ENCODE measurements at places on chromosomes 1 and 21.

DNA sequence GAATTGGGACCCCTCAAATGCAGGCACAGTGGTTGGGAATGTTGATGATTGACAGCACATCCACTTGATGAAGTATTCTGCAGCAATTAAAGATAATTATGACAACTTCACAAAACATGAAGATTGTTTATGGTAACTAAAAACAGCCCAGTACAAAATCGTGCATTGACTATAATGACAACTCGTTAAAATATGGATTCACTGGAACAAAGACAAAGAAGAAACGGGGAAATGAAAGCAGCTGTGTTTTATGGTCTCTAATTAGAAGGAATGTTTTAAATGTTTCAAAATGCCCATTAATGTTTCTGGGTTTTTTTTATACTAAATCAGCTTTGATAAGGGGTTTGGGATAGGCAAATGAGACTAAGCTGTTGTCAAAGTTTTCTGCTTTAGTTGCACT, 36.1 kb downstream of the NIPAL3 start:
- no peak for DNase-seq

GRCh38 chr1:99869304-99869703, 19.1 kb downstream of the AGL start:
- DNase-seq, result no peak

GRCh38 chr1:15153184-15153841, at the start of gene TMEM51:
TSS of gene TMEM51 (plus strand) at chr1:15153747. CDS start at chr1:15215088, 61,341 bp downstream.
- DNase-seq, result peak; percentile 49

GRCh38 chr1:37851782-37852210, 7.6 kb downstream of the MTF1 start:
- DNase-seq, result no peak

- no peak for DNase-seq
Observed at GRCh38 chr1:10155087-10155712, 55.2 kb upstream of the KIF1B start.

DNA sequence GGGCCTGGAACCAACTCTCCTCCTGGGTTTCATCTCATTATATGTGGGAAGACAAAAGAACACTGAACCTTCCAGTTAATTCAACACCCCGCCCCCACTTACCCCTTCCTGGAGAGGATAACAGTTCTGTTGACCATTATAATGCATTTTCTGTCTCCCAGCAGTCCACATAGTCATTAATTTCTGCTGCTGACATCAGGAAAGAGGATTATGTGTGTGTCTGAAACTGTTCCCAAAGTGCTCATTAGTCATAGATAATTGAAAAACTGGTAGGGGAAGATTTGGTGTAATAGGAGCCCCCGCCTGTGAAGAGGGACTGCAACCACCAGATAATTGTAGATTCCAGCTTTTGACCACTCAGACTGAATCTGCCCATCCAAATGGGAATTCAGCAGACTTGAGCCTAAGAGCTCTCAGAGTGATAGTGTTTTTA, 208.7 kb downstream of the FGGY start:
- DNase-seq, result no peak

- DNase-seq, result no peak
Observed at GRCh38 chr1:216932424-216932823, 209.2 kb upstream of the ESRRG start.

DNA sequence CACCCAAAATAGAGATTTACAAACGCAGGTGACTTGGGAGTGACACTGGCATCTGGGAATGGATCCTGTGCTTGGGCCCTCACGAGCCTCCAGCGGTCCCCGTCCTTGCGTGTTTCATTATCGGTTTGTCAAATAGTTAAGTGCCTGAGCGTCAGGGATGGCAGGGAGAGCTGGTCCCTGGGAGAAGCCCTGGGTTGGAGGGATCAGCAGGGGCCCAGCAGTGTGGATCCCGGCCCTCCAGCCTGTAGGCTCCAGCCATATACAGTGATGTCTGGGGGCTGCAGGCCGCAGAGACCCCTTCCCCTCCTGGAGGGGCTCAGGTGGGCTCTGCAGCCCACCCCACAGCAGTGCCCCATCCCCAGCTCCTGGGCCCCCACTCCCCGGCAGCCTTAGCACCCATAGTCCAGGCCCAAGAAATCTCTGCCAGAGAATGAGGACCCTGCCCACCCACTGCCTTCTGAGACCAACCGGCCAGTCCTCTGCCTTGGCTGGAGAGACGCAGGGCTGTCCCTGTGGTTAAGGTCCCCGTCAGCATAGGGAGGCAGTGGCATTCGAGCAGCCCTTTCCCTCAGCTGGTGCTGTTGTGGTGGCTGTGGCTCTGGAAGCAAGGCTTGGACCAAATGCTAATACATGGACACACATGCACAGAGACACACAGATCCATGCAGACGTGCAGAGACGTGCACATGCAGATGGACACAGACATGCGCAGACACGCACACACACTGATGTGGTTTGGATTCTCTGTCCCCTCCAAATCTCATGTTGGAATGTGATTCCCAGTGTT, 2.4 kb upstream of the SLC19A1 start:
- no peak for DNase-seq

DNA sequence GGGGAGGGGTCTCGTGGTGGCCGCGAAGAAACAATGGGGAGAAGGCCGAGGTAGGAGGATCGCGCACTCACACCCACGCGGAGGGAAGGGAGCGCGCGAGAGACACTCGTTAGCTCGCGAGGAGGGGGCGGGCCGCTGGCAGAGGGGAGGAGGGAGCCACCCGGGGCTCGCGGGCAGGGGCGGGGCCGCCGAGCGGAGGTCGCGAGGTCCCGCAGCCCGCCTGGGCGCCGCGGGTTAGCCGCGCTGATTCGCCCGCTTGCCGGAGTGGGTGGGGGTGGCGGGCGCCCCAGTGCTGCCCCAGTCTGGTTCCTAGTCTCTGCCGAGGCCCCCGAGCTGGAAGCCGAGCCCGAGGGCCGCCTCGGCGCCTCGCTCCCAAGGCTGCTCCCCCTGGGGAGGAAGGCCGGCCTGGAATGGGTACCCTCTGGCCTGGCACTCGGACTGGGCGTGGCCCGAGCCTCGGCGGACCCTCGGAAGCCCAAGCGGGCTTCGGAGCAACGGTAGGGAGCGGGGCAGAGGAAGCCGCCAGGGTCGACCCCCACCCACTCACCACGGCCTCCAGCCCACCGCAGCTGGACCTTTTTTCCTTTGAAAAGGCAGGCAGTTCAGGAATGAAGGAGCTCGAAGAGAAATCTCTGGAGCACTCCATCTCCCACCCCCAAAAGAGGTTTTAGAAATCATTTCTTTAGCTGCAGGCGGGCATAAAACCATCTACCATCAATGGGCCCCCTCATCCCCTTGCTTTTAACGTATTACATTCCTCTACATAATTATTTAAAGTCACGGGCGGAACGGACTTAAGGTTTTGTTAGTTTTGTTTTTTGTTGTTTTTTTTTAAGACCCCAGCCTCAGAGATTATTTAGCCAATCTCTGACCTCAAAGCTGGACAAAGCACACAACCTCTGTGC, 722 bp upstream of the TUT4 start:
- DNase-seq, result peak; percentile 89

DNA sequence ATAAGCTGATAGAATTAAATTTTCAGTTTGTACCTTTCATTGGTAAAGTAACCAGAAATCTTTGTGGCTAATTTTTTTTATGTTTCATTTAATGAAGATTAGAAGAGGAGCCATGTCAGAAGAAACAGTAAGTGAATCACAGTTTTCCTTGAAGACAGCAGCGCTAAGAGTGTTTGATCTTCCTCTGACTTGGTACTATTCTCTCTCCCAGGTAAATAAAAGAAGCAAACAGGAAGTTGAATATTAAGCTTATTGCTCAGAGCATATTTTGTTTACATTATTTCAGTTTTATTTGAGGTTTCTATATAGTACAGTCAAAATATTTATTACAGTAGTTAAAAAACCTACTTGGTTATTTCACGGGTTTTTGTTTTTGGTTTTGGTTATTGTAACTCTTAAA, 3.7 kb downstream of the MIGA1 start:
- DNase-seq, result no peak

- DNase-seq, result no peak
Observed at GRCh38 chr1:67721650-67722291, 36.8 kb downstream of the GADD45A start.

- DNase-seq, result peak; percentile 44
Observed at GRCh38 chr1:54973205-54973921, 7.1 kb upstream of the TMEM61 start.

GRCh38 chr1:107952989-107953388, 12.0 kb downstream of the VAV3 start:
- no peak for DNase-seq

DNA sequence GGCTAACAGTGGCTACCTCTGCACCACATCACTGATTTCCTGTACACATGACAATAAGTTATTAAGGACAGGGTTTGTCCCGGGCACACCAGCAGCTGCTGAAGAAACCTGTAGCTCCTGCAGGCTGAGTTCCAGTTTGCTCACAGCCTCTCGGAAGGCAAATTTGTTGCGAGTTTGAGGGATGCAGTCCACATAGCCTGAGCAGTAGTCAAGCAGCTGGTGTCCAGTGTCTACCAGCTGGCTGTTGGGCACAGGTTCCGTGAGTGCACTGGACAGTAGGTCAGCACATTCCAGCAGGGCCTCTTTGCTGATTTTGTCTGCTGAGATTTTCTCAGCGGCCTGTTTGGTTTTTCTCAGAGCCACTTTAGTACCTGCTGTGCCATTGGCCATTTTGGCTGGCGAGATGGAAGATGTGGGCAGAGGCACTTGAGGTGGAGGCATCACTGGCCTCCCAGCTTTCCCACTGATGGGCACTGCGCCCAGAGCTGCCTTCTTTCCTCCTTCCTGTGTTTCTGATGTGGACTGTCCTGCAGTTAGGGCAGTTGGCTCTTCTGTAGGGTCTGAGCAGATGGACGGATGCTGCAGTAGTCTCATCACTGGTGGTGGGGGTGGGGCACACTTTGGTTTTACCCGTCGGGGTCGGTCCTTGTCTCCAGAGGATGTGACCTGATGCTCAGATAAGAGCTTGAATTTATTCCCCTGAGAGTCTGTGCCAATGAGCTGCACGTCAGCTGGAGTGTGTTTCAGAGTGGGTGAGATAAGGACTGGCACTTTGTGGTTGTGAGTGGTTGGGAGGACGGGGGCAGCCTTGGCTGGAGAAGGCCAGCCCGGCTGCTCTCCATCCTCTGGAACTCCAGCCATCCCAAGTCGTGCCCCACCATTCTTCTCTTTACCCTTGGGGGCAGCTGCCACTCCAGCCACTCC, 26.1 kb downstream of the TOR3A start:
- no peak for DNase-seq

DNA sequence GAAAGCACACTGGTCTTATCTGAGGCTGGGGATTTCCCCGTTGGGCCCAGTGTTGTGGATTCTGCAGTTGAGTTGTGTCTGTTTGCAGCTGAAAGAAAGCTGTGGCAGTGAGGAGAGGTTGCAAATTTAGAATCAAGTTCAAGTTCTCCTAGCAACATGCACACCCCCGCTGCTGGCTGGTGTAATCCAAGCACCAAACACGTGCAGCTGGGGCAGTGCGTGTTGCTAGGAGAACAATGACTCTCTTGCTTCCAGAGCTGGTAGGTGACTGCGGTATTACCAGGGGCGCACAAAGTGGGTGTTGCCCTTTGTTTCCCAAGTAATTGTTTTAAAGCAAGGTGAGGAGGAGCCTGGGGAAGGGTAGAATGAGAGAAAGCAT, 91.5 kb downstream of the IER5 start:
- no peak for DNase-seq

GRCh38 chr1:219523411-219523810, 89.5 kb downstream of the ZC3H11B start:
- no peak for DNase-seq

GRCh38 chr1:41485605-41486004, 1.1 kb upstream of the EDN2 start:
- DNase-seq, result no peak

DNA sequence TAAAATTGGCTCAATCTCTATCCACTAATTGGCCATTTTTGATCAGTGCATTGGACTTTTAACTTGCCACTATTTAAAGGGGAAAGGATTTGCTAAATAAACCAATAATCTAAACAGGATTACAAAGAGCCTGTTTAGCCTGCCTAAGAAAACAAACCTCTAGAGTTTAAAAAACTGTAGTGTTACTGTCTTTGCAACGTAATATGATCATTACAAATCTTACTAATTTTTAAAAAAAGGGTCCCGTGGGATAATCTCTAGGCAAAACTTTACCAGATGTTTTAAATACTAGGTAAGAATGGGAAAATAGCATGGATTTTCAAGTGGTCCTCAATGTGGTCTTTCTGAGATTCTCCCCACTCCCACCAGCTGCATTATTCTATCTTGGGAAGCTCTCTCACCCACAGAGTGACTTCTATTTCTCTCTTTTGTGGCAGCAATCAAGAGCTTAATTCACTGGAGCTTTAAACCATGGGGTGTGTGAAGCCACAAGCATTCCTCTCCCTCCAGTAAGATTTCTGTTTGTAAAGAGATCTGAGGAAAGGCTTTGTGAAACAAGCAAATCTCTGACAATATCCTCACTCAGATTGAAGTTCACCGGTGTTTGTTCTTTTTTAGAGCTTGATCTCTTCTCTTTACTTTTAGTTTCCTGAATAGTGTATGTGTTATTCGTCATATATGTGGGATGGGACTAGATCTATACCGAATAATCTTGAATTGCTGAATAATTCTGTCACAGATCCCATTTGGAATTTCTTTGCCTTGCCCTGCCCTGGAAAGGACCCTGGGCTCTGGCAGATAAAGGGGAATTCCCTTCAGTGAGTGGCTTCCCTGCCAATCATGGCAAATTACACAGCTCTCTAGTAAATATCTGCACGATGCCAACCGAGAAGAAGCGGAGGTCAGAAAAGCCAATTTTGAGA, 132.2 kb downstream of the TLR5 start:
- DNase-seq, result no peak

DNA sequence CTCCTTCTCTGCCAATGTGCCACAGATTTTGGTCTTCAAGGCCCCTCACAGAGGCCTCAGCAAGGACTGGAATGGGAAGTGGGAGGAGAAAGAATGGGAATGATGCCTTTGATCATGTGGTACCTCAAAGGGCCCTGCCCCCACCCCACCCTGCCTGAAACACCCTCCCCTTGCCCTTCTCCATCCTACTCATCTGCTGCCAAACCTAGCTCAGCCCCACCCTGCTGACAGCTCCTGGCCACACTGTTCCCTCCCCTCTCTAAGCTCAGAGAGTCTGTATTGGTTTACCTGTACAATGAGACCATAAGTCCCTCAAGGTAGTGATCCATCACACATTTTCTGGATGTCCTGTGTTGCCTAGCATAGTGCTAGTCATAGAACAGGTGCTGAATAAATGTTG, 6.7 kb upstream of the ARHGAP30 start:
- no peak for DNase-seq

DNA sequence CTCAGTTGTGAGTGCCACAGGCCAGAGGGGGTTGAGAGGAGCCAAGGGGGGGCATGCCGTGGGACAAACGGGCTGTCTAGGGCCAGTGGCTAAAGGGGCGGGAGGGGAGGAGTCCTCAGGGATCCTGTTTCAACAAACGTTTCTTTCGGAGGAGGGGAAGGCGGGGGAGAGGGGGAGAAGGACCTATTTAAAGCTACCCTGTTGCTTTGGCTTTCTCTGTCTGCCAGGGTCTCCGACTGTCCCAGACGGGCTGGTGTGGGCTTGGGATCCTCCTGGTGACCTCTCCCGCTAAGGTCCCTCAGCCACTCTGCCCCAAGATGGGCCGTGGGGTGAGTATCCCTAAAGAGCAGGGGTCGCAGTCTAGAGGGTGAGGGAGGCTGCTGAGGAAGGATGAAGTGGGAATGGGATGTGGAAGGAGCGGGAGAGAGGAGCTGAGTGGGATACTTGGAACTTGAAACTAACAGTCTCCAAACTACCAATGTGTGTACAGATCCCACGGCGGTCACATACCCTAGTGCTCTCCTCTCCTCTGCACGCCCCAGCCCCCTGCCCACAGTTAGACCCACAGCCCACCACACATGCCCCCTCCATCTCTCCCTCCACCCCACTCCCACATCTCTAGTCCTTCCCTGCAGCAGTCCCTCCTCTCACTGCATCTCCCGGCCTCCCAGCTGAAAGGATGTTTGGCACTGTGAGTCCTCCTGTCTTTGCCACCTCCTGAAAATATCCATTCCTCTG, at the start of gene ATP1A2:
Gene ATP1A2 (plus strand): TSS at position 215 of the 738 bp plus-strand sequence. CDS start 103 bp downstream, at position 318.
- DNase-seq, result no peak
